ENCODE measurements at places on chromosomes 7 and 10. TPM values are rescaled to one million over a fixed set of nuclear protein-coding genes. Genes with fewer than 3 reads are reported as not detected.
A peak's percentile ranks its signal among the peaks of the same experiment; 100 is the strongest.

DNA sequence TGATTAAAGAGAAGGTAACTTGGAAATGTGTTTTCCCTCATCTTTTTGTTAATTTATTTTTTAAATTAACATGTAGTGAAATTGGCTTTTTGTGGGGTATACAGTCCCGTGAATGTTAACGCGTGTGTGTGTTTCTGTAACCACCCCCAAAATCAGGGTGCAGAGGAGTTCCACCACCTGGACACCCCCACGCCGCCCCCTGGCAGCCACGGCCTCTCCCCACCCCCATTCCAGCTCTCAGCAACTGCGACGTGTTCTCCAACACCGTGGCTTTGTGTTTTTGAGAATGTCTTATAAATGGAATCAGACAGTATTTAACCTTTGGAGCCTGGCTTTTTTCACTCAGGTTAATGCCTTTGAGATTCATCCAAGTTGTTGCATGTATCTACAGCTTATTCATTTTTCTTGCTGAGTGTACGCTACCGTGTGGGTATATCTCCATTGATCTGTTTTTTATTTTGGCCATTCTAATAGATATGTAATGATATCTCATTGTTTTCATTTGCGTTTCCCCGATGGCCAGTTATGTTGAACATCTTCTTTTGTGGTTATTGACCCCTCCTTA is 218.8 kb downstream of the EBF3 start:
- no peak for DNase-seq

DNA sequence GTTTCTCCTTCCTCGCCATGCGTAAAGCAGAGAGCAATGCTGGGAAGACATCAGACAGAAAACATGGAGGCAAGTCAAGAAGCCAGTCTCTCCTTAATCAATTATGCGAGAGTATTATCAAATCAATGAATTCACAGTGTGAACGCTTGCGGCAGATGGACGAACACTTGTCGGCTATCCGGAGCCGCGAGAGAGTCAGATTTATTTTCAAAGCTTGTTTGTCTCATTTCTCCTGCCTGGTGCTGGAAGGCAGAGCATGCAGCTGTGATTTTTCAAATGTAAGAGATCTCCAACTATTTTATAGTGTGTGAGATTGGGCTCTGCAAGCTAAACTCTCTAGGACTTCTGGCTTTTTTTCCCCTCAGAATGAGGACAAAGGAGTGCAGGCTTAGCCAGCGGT is 252.3 kb downstream of the SNX10 start:
- DNase-seq = no peak

DNA sequence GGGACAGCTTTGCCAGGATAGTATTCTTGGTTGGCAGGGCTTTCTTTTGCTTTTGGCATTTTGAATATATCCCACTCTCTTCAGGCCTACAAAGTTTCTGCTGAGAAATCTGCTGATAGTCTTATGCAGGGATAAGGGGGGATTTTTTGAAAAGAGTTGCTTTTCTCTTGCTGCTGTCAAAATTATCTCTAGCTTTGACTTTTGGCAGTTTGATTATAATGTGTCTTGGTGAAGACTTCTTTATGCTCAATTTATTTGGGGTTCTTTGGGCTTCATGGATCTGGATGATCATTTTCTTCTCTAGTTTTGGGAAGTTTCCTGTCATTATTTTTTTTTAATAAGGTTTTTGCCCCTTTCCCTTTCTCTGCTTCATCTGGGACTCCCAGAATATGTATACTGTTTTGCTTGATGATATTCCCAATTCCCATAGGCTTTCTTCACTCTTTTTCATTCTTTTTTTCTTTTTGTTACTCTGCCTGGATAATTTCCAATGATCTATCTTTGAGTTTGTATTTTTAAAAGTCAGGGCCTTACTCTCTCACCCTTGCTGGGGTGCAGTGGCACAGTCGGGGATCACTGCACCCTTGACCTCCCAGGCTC is 29.6 kb downstream of the NOM1 start:
- DNase-seq = no peak

DNA sequence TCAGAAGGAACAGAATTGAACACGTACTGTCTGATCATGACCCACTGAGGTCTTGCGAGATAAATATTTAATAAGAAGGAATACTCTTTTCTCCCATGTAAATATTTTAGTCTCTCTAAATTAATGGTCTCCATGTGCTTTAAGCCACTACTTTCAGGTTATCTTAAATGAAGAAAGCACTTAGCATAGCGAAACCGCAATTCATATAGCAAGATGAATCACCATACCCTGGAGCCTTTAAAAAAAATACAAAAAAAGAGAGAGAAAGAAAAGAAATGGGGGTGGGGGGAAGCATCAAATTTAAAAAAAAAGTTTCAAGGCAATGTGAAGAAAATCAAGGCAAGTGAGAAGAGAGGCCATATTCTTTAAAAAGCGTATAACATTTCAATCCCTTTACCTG is 82.5 kb downstream of the CTTNBP2 start:
- DNase-seq = no peak

GRCh38 chr10:43906490-43906889 is 257.8 kb upstream of the ZNF32 start:
- DNase-seq = no peak

DNA sequence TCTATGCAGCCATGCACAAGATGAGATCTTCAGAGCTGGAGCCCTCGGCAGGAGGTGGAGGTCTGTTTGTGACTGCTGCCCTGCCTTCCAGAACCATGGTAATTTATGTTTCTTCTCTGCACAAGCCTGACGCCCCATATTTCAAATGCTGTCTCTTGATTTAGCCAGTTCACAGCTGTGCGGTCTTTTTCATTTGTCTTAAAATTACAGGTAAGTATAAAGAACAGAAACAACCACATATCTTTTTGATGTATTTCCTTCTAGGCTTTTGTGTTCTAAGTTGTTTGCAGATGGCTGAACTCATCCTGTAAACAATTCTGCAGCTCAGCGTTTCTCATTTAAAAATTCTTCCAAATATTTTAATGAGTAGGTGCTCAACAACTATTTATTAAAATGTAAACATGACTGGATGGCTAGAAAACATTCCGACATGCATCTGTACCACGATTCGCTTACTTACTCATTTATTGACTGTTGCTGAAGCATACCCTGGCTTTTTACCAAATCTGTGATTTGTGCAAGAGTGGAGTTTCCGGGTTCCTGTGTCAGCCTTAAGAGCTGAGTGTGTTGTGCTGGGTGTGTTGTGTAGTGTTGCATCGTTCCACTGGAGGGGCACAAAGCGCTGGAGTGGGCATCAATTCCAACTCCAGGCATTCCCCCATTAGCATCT is 58.9 kb downstream of the PIP4K2A start:
- DNase-seq = no peak

LRRC61 gene
- total RNA-seq = 0.07 TPM

GPR15LG gene
- total RNA-seq = not detected

- no peak for DNase-seq
These were observed 202.9 kb downstream of the DKK1 start for GRCh38 chr10:52517012-52517411.

ALOX5 gene
- 0.40 TPM for total RNA-seq

THSD7A gene
- 30.5 TPM for total RNA-seq

GRCh38 chr10:73639286-73639685 is 2.0 kb downstream of the MYOZ1 start:
- no peak for DNase-seq

- no peak for DNase-seq
These were observed 110.1 kb downstream of the TPST1 start for GRCh38 chr7:66315192-66315591.

GRCh38 chr10:96502561-96503282 is 11.0 kb downstream of the TLL2 start:
- no peak for DNase-seq

OR2A7 gene
- 0.07 TPM for total RNA-seq

TMEM139 gene
- total RNA-seq = not detected

GRCh38 chr10:100895346-100895745 is 17.4 kb upstream of the SLF2 start:
- no peak for DNase-seq

GRCh38 chr10:101607124-101607523 is 19.0 kb downstream of the DPCD start:
- DNase-seq = no peak

DNA sequence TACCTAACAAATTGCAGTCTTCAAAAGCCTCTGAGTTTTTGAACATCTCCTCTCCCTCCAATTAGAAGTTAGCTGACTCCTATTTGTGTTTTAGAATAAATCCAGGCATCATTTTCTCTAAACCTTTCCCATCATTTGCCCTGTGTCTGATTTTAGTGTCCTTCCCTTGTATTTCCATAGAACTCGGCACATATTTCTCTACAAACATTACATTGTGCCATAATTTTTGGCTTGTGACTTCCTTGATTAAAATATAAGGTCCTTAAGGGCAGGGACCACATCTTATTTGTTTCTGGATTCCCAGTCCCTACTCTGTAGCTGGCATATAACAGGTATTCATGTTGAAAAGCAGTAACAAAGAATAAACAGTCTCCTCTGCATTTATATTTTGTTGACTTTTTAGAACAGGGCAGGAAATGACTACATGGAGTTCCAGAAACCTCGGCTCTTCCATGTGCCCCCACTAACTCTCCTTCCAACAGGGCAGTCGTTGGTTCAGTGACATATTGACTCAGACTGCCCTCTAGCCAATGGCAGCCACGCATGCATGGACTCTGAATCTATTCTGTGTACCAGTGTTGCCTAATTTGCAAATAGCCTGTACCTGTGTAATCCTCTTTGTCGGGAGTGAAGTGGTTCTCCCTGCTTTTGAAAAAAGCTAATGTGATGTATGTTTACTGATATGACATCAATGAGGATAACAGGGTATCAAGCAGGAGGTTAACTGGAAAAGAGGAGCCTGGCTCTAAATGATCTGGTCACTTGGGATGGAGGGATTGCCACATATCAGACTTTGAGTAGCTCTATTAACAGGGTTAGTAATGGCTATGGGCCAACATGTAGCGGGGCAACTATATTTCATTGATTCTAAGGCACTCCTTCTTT is 19.8 kb upstream of the CPN1 start:
- no peak for DNase-seq

GLRX3 gene
- 109 TPM for total RNA-seq

- DNase-seq = no peak
These were observed 1.3 kb upstream of the CUEDC2 start for GRCh38 chr10:102433619-102434046.

GRCh38 chr7:11698384-11698871 is 133.6 kb downstream of the THSD7A start:
- peak; percentile 13 for DNase-seq

DNA sequence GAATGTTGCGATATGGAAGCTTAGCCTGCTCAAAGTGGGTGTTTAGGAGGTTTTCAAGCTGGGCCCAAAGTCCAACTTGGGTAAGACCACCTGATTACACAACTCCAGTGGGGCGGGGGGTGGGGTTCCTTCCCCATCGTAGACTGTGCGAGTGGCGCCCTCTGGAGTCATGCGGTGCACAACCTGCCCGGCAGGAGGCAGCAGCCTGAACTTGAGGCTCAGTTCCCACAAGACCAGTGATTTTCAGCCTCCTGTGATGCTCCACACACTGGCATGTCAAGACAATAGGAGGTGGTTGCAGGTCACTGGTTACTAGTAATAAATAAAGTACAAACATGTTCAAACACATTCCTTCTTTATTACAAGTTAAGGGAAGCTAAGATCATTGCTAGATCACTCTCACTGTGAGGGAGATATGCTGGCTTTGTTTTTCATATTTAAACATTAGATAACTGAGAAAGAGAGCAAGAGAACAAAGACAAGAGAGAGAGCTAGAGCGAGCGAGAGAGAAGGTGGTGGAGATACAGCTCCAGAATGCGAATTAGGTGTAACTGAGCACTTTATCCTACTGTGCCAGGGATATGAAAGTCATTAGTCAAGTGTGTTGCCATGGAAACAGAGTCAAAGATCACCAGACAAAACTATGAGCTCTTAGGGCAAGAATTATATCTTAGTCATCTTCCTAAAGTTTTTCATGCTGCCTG is 97.4 kb upstream of the BMPER start:
- peak; percentile 82 for DNase-seq

GRCh38 chr10:102497545-102497944 is 5.0 kb downstream of the ACTR1A start:
- DNase-seq = no peak

PCLO gene
- total RNA-seq = under 0.01 TPM

- no peak for DNase-seq
These were observed 15.5 kb downstream of the ZNF487 start for GRCh38 chr10:43452356-43452914.

- DNase-seq = no peak
These were observed 42.7 kb downstream of the LRRC18 start for GRCh38 chr10:48896756-48897440.

GNAT3 gene
- total RNA-seq = not detected

GRCh38 chr7:44107961-44108767 is 4.0 kb downstream of the AEBP1 start:
- no peak for DNase-seq

GRCh38 chr7:43674559-43675436 is 54.5 kb downstream of the COA1 start:
- DNase-seq = peak; percentile 58

Data from pulmonary artery endothelial cell (primary cell).